Activated T-helper 2 cell treated with anti-CD3 and anti-CD28 coated beads, Interferon-gamma antibody, Interleukin-2, Interleukin-4, amounts not matched to agents 10 μg/mL and 5 μg/mL and 100 μg/mL, durations not matched to agents 14 hours and 24 hours and 36 hours (primary cell): ENCODE measurements at places on chromosomes 3 and 15.

DNA sequence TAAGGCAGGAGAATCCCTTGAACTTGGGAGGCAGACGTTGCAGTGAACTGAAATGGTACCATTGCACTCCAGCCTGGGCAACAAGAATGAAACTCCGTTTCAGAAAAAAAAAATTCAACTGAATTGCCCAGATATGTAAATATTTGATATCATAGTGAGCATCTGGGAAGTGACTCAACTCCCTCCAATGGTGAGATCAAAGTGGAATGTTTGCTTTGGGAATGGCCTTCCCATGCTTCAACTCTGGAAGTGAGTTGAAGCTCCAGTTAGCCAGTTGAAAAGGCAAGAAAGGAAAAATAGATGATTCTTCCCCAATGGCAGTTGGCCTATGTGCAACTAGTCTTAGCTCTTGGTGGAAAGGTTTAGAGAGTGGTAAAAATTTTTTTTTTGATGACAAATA is 131.6 kb upstream of the CMC1 start:
- DNase-seq, result no peak
- no peaks in the 10 kb centered on the region for H3K4me1 ChIP-seq
- no peak overlapping the region for H3K27ac ChIP-seq
- no peaks in the 10 kb centered on the region for H3K36me3 ChIP-seq
- H3K4me3 ChIP-seq, result no peak overlapping the region
- H3K27me3 ChIP-seq, result no peaks in the 10 kb centered on the region

DNA sequence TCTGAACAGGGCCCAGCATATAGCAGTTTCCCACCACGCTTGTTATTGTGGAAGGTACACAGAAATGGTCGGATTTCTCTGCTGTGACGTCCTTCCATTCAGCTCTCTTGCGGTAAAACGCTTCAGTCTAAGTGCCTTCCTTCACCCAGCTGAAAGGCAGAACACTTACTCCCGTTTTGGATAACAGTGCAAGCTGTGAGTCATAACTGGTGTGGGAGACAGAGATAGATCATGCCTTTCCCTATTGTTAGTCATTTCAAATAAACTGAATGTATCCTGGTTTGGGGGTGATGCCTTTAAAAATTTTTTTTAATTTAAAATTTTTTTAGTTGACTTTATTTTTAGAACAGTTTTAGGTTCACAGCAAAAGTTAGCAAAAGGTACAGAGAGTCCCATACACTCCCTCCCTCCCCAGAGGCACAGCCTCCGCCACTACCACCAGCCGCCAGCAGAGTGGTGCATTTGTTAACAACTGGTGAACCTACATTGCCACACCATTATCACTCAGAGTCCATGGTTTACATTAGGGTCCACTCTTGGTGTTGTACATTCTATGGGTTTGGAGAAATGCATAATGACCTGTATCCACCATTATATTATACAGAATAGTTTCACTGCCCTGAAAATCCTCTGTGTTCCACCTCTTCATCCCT is 94.9 kb upstream of the NSMCE3 start:
- H3K36me3 ChIP-seq, result peaks cover 4% of the 10 kb centered on the region
- no peaks in the 10 kb centered on the region for H3K4me1 ChIP-seq
- H3K27ac ChIP-seq, result no peak overlapping the region
- no peaks in the 10 kb centered on the region for H3K27me3 ChIP-seq
- no peak overlapping the region for H3K4me3 ChIP-seq

DNA sequence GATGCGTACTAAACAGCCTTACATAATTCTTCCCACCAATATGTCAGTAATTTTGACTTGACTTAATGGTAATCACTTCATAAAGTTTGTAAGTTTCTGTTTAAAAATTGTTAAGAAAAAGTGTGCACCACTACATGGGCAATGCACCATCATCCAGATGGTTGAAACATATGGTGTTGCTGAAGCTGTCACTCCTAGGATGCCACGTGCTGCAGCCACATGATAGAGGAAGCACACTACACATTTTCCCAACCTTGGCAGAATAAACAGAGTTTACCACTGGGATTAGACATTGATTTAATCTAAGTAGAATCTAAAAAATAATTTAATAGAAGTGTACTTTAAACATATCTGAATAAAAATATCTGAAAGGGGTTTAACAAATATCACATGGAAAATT is 1209.9 kb downstream of the NSUN3 start:
- DNase-seq, result no peak
- H3K27me3 ChIP-seq, result no peaks in the 10 kb centered on the region
- no peaks in the 10 kb centered on the region for H3K36me3 ChIP-seq
- H3K4me3 ChIP-seq, result no peak overlapping the region
- no peaks in the 10 kb centered on the region for H3K4me1 ChIP-seq

DNA sequence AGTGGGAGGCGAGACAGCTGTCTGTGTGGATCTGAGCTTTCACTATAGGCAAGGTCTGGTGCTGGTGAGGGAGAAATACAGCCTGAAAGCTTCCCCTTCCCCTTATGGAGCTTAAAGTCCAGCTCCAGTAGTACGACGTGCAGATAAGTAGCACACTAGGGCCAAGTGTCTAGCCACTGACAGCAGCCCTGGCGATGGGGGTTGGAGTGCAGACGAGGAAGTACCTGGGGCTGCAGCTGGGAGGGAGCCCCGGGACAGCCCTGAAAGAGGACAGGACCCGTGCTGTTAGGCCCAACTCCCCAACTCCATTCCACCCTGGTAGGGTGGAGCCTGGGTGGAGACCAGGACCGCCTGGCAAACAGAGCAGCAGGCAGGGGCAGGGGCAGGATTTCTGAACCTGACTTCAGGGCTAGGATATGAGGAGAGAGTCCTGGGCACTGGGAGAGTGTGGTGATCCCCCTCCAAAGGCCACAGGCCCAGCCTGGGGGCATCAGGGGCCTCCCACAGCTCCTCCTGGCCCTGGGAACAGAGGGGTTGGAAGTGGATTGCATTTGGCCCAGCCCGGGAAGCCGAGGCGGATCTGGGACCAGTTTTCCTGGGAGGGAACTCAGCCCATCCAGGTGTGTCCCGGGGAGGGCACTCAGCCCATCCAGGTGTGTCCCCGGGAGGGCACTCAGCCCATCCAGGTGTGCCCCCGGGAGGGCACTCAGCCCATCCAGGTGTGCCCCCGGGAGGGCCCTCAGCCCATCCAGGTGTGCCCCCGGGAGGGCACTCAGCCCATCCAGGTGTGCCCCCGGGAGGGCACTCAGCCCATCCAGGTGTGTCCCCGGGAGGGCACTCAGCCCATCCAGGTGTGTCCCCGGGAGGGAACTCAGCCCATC is 42.8 kb downstream of the BDH1 start:
- DNase-seq, result no peak
- H3K27ac ChIP-seq, result peak overlapping the region; percentile 8
- H3K4me3 ChIP-seq, result no peak overlapping the region
- H3K36me3 ChIP-seq, result peaks cover 70% of the 10 kb centered on the region
- H3K27me3 ChIP-seq, result no peaks in the 10 kb centered on the region

- no peaks in the 10 kb centered on the region for H3K36me3 ChIP-seq
- H3K4me3 ChIP-seq, result no peak overlapping the region
- H3K27ac ChIP-seq, result no peak overlapping the region
- peaks cover 5% of the 10 kb centered on the region for H3K4me1 ChIP-seq
Observed at GRCh38 chr3:123432832-123433523, 15.9 kb downstream of the ADCY5 start.

GRCh38 chr3:124688581-124689454 is 41.4 kb upstream of the UMPS start:
- peak; percentile 52 for DNase-seq
- H3K4me3 ChIP-seq, result no peak overlapping the region
- H3K36me3 ChIP-seq, result no peaks in the 10 kb centered on the region
